NCI-H2227 treated with DMSO at 0.1 percent for 48 hours (cell line): ENCODE measurements at places on chromosomes 12 and 14.

GRCh38 chr12:2481951-2482350, 312.8 kb upstream of the FKBP4 start:
- DNase-seq, result no peak

GRCh38 chr14:37013078-37013477, 159.3 kb downstream of the SLC25A21 start:
- no peak for DNase-seq

DNA sequence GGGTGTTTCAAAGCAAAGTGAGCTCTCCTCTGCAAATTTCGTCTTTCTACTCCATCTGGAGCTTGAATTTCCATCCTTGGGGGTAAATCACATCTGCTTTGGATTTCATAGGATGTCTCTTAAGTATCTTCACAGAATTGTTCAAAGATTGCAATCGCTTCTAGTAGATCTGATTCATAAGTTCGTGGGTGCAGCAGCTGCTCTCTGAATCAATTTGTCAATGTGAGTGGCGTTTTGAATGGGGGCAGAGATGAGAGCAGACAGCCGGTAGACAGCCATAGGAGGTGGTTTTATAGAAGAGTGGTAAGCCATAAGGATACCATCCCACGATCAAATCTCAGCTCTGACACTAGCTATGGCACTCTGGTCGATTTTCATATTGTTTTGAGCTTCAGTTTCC, 146.0 kb upstream of the RPH3A start:
- peak; percentile 9 for DNase-seq

DNA sequence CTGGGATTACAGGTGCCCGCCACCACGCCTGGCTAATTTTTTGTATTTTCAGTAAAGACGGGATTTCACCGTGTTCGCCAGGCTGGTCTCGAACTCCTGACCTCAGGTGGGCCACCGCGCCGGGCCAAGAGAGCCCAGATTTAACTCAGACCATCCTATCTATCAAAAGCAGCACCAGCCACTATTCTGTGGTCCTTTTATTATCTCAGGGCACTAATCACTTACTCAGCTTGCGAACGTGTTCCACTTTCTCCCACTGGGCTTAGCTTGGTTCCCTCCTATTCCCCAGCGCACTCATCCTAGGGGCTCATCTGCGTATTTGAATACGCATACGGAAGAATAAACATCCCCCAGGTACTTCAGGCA, 16.2 kb upstream of the AACS start:
- DNase-seq, result no peak

DNA sequence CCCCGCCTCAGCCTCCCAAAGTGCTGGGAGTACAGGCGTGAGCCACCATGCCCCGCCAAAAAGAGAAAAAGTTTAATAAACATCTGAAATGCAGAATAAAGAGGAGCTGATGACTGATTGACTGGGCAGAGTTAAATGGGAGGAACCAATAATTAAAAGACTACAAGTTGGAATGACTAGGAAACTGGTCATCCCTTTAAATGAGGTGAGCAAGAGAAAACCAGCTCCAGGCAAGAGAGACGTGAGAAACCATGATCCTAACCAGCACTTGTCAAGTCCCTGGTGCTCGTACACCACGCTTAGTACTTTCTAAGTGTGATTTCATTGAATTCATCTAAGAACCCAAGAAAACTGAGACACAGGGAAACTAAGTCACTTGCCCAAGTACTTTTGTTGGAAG, 47.9 kb downstream of the MAP1LC3B2 start:
- no peak for DNase-seq

DNA sequence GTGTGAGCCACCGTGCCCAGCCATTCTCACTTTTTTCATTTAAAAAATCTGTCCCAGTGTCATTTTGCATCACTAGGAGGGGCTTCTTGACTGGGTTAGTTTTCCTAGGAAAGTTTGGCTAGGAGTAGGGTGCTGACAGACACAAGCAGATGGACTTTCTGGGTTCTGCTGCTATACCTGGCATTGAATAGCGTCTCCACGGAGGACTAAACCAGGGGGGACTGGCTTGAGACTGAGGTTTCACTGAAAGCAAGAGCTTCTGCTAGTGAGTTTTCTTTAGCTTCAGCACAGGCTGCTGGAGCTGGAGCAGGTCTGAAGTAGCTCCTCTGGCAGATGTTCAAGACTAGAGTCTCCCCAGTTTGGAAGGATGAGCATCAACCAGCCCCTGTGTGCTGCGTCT, 1.4 kb downstream of the SLC10A1 start:
- DNase-seq, result no peak

DNA sequence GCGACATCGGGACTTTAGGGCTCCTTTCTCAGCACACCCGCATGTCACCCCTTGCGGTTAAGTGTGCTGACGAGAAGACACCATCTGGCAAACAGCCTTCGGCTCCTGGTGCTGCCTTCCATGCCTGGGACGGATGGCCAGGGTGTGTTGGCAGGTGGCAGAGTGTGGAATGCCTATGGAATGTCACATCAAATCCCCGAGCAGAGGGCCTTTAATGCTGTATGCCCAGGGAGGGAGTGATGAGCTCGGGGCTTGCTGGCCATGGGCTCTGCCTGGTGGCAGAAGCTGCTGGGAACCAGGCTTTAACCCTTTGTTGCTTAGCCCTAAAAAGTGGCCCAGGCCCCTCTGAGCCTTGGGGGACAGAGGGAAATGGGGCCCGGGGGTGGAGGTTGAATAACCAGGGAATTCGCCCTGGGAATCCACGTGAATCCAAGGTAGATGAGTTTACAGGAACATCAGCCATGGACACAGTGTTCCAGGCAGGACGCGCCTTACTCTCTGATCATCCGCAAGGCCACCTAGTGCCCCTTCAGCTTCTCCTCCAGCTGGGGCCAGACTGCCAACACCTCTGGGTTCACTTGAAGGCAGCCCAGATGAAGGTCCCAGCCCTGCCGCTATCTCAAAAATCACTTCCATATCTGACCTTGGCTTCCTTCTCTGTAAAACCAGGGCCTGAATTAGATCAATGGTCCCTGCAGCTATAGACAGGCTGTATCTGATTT, 17.4 kb downstream of the FAM181A start:
- no peak for DNase-seq

DNA sequence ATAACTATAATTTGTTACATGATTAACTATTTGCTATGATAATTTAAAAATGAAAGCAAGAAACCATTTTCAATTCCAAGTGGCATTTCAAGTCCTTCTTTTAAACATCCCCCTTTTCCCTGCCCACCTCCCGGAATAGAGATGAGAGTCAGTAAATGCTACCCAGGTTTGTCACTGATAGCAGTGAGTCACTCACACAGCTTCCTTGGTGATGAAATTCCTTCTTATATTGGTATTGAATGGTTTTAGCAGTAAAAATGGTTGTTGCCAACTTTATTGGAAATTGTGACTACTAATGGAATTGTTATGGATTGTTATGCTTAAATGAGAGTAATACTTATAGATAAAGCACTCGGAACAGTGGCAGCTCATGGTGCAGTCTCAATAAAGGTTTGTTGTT, 90.5 kb downstream of the PPM1A start:
- no peak for DNase-seq

DNA sequence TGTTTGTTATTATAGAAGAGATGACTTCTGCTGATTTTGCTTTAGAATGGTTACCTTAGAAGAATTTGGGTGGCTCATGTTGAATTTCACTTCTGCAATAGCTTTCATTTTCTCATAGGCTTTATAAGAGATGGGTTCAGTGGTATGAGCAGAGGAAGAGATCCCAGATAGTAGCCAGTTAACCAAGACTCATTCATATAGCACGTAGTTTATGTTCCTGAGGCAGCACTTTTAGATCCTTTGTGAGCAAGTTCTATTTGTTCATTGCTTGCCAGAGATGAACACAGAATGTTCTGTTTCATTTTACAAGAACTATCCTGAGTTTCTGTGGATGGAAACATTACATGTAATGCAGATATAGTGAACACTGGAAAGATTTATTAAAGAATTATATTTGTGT, 32.2 kb downstream of the RAB21 start:
- DNase-seq, result no peak

- DNase-seq, result no peak
Observed at GRCh38 chr14:91376547-91377477, 40.8 kb downstream of the CCDC88C start.

GRCh38 chr12:118813778-118814357, 167.5 kb upstream of the SRRM4 start:
- DNase-seq, result no peak

- no peak for DNase-seq
Observed at GRCh38 chr12:96240656-96241055, 46.5 kb downstream of the ELK3 start.

DNA sequence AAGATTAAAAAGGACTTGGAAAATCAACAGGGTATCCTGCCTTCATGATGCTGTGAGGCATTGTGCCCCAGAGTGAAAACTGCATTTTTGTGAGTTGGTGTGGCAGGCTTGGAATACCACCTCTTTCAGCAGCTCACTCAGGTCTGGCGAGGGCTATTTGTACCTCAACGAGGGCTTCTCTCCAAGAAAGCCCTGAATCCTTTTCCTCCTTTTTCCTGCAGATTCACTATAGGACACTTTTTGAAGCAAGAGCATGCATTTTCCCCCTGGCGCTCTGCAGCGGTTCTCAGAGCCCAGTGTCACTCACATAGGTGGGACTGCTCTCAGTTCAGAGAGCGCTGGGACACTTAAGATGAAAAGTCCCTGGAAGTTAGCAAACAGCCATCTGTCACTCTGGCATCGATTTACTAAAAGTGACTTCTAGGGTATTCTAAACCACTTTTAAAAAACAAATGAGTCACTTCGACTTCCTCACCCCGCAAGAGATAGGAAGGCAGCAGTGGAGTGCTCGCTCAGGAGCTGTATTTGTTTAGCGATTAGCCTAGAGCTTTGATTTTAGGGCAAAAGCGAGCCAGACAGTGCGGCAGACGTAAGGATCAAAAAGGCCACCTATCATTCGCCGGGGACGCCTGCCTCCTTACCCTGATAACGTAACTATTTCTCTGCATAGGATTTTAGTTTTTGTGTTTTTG, 782 bp upstream of the LGR5 start:
- no peak for DNase-seq

DNA sequence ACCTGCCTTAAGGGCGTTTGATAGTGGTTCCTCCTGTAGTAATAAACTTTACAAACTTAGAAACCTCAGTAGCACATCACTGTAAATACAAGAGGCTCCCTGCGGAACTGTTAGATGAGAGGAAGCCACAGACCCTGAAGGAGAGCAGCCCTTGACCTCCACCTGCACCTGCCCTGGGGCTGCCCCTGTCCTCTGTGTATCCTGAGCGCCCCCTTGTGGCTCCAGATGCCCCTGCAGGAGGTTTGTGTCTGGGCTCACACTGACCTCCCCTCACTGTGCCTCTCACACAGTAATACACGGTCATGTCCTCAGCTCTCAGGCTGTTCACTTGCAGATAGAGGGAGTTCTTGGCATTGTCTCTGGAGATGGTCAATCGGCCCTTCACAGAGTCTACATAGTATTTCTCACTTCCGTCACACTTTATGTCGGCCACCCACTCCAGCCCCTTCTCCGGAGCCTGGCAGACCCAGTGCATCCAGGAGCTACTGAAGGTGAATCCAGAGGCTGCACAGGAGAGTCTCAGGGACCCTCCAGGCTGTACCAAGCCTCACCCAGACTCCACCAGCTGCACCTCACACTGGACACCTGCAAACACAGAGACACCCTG, 1059.8 kb downstream of the TMEM121 start:
- DNase-seq, result no peak

GRCh38 chr12:100348657-100349454, 8.0 kb upstream of the SLC17A8 start:
- DNase-seq, result peak; percentile 39

GRCh38 chr14:51490205-51490604, 161.5 kb upstream of the FRMD6 start:
- no peak for DNase-seq

GRCh38 chr12:3405821-3406220, 85.2 kb upstream of the PRMT8 start:
- DNase-seq, result no peak

DNA sequence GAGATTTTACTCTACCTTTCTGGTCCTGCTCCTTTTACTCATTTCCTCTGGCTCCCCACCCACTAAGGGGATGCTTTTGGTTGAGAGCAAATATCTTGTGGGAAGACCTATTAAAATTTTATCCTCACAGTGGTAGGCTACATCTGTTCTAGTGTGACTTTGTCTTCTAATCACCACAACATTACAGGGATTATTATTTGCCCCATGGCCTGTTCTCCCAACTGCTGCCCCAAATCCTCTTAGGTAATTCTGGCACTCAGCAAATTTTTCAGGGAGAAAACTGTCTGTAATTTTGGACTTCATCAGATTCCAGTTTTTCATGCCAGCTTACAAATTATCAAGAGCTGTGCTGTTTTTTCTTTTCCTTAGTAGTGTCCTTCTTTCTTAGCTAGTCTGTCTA, 172.3 kb downstream of the GPHN start:
- no peak for DNase-seq

GRCh38 chr14:99164712-99165111, 107.3 kb downstream of the BCL11B start:
- DNase-seq, result no peak

DNA sequence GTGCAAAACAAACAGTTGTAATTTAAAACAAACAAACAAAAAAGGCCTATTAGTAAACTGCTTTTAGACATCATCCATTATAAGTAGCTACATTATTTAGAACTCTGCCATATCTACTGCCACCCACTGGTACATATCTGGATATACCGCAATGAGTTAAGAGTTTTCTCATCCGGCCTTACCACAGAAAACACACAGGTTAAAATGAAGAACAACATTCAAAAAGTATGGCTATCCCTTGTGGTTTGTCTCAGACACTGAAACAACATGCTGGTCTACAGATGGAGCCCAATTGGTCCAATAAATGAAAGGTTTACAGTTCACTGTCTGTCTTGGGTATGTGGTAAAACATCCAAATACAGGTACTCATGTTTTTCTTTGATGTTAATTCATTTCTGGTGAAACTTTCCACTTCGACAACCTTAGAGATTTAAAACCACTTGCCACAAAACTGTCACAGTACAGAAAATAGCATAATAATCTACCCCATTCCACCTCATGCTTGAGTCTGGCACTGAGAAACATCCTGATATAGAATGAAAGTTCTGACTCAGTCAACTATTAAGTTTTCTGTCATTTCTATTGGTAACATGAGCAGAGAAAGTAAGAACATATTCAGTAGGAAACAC, 354.3 kb downstream of the CEP128 start:
- no peak for DNase-seq

DNA sequence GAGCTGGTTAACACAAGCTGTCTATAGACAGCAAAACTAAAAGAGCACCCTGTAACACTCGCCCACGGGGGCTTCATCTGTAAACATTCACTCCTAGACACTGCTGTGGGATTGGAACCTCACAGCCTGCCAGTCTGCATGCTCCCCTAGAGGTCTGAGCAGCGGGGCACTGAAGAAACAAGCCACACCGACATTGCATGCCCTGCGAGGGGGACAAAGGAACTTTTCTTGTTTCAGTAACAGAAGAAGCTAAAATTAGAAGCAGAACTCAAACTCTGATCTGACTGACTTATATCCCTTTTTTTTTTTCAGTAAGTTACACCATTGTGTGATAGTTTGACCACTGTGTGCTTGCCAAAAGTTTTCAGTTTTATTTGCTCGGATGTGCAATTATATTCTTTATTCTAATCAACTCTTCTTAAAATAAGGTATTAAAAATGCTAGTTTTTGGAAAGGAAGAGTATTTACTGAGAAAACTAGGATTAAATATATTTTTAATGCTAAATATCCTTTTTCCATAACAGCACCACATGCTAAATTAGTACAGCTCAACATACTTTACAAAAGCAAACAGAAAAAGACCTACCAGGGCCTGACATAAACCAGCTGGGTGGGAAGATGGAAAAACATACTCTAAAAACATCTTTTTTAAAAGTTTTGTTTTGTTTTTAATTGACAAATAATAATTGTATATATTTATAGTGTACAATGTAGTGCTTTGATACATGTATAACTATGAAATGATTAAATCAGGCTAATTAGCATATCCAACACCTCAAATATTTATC, 100.2 kb downstream of the EPS8 start:
- DNase-seq, result no peak

GRCh38 chr12:5567016-5567725, 135.3 kb downstream of the NTF3 start:
- DNase-seq, result peak; percentile 54
